ENCODE measurements at places on chromosomes 2 and 18.

DNA sequence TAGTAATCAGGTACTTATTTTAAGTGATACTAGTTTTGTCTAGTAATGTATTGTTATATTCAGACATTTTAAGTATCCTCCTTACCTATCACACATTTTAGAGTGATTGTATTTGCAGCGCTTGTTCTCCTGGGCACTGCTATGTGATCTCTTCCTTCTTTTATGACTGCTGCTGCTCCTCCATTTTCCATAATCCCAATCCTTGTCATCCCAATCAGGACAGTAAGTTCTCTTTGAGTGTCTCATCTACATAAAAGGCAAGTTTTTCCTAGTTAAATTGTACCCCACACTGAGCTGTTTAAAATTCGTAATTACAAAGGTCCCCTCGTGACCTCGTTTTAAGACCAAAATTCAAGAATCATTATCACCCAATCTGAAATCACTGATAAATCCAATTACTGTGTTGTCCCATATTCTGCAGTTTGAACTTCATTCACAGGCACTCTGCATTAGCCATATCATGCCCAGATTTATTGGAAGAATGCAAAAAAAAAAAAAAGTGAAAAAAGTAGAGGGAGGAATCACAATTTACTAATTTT lies 2.8 kb downstream of the CLK1 start:
- no peak for DNase-seq

DNA sequence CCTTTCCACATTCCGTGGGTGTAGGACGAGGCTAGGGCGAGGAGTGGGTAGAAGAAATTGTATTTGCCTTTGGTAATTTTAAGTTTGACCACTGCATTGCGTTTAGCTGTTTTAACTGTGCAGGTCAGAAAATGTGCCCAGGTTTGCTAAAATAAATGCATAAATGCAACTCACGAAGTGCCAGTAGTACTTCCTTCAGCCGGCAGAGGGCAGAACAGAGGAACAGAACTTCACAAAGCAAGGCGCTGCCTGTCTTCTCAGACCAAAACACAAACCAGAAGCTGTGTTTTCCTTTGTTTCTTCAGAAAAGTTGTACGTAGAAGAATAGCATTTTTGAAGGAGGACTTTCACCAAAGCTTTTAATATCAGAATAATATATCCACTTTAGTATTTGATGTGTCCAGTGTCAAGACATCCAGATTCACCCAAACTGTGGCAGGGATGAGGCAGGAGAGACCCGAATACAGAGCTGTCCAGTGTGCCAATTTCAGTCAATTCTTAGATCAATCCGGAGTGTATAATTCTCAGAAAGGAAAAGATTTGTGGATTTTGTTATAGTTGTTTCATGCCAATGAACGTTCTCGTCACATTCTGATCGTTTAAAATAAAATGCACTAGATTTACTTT lies 348.6 kb downstream of the DLGAP1 start:
- DNase-seq = peak; percentile 72

DNA sequence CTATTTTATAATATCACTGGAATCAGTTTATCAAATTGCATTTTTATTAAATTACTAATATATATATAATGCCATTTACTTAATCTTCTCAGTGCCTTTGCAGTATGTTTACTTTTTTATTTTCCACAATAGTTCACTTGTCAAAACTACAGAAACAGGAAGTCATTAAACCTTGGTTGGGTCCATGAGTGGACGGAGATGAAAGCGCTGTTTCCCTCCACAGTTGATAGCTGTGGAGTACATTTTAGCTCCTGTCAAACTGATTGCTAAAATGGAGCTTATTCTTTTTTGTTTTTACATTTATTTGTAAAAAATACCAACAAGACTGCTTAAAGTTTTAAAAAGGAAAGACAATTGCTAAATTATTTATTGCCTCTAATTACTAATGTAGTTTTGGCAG lies 19.2 kb downstream of the MFF start:
- no peak for DNase-seq

DNA sequence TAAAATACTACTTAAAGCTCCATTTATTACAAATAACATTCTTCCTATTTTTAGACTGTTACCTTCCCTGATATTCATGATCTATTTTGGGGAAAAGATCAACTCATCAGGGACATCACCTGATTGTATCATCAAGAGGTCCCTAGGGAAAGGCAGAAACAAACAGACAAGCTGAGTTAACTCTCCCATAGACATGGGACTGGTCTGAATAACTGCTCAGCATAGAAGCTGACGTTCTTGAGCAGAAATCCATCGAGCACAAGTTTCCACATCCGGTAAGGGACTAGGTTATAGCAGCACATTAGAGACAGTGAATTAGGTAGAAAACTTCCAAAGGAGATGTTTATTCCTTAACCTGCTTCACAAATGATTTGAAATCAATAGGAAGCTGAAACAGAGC lies 1100.4 kb upstream of the SLC39A10 start:
- DNase-seq = no peak

- no peak for DNase-seq
Measured at GRCh38 chr2:168424112-168424951, 31.7 kb upstream of the CERS6 start.

- DNase-seq = no peak
Measured at GRCh38 chr18:6719098-6719846, 10.2 kb upstream of the ARHGAP28 start.

DNA sequence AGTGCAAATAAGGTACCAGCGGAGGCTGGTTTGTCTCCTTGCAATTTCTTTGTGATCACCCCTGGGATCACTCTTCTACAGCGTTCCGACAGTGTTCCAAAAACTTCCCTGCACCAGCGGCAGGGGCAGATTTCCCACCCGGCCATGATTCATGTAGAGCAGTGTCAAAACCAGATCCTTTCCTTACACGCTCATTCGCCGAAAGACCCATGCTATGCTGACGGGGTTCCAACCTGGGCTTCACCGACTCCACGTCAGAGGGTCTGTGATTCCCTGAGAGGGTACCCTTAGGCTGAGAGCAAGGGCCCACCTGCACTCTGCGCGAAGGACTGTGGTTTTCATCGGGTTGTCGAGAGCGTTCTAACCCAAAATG lies 423 bp upstream of the TTC27 start:
- DNase-seq = no peak

DNA sequence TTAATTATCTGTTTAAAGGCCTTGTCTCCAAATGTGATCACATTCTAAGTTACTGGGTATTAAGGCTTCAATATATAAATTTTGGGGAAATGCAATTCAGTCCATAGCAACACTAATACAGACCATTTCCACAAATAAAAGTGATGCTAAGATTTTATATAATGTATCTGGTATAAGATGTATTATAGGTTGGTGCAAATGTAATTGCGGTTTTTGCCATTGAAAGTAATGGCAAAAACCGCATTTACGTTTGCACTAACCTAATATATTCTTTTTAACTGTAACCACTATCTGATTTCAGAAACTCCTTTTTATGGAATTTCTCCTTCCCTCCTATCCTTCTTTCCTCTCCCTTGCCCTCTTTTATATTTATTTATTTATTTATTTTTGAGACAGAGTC lies 1020.6 kb downstream of the BCL11A start:
- no peak for DNase-seq

DNA sequence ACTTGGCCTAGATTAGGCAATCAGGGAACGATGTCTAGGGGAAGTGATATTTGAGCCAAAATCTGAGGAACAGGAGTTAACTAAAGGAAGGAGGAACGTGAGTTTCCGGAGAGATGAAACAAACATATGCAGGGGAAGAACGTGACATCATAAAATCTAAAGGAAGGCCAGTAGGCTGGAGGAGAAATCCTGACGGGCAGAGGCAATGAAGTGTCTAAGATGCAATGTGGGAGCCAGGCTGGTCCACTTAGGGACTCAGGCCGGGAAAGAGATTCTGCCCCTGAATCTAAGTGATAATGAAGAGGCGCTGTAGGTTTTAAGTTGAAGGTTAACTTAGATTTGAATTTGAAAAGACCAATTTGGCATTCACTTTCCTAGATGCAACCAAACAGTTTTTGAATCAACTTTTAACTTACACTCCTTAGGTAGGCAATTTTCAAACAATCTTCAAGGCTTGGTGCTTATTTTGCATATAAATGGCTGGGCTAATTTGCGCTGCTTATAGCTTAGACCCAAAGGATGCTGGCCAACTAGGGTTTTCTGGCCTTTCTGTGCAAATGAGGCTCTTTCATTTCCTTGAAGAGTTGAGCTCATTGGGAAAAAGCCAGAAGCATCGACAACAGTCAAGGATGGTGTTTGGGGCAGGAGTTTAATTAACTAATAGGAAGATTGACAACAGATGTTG lies 221.7 kb downstream of the SOX11 start:
- DNase-seq = no peak

GRCh38 chr2:225137971-225138370 lies 95.7 kb upstream of the DOCK10 start:
- no peak for DNase-seq

- DNase-seq = no peak
Measured at GRCh38 chr18:79410731-79411613, 15.2 kb downstream of the NFATC1 start.

DNA sequence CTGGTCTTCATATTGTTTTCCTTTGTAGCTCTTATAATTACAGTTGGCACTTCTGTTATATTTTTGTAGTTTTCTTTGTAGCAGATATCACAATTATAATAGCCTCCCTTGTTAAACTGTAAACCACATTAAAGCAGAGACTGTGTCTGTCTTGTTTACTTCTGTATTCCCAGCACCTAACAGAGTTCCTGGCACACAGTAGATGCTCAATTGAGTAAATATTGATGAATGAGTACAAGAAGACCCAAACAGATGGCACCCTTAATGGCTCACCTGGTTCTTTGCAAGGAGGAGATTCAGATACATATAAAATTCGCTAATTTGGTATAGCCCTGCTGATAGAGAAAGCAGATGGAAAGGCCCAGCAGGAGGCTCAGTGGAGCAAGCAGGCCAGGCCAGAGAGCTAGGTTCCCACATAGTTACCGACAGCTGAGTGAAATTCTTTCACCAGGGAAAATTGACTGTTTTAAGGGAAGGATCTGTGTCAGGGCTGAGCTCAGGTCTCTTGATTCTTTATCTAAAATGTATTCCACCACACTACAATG lies 120.1 kb downstream of the NUP35 start:
- no peak for DNase-seq

DNA sequence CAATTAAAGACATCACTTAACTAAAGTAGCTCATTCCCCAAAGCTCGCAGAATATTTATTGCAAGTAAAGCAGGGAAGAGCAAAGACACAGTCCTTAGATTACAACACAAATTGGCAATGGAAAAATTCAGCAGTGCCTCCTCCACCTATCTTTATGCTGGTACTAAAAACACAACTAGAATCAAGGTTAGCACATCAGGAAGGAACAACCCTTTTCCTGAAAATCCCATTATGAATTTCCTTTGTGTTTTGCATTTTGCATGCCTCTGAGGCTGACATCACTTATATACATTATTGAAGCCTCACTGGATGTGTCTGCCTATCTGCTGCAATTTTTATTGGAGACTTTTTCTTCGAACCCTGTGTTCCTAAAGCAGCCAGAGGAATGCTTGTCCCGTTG lies 193.8 kb upstream of the STK17B start:
- DNase-seq = no peak

- no peak for DNase-seq
Measured at GRCh38 chr2:172088245-172089004, 3.1 kb downstream of the DLX1 start.

DNA sequence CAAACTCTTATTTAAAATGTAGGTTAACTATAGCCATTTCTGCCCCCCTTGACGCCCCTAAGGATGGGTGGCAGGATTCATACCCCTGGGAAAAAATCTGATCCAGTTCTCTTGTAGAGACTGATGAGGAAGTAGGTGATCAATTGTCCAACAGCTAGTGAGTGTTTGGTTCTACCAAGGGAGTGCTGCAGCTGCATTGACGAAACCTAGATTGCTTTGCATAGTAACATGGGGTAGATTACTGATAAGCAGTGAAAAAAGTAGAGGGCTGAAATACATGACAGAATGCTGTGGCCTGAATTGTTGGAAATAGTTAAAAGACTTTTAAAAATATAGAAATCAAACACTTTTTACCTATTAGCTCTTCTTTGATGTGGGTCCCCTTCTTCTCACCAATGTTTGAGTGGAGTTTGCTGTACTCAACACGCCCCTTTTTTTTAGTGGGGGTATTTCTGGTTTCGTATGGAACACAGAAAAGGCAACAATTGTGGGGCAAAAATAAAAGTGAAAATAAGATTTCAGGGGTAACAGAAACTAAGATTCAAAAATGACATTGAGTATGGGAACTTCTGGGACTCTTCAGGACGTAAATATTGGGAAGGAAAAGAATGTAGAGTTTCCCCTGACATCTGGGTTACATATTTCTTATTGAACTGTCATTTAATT lies 66.2 kb downstream of the MAIP1 start:
- no peak for DNase-seq

DNA sequence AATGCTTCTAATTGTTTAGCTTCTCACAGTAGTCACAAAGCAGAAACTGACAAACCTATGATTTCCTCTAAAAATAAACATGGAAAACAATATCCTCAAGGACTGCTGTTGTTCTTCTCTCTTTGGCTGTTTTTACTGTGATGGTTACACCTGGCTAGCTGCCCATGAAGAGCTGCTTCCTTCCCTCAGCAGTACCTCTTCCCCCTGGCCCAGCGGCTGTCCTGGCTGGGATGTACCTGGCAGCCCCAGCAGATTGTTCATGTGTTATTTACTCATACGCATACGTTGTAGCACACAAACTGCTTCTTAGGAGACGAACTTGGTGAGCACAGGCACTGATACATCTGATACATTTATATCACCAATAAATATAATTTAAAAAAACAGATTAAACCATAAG lies 27.4 kb downstream of the NEMP2 start:
- DNase-seq = no peak

DNA sequence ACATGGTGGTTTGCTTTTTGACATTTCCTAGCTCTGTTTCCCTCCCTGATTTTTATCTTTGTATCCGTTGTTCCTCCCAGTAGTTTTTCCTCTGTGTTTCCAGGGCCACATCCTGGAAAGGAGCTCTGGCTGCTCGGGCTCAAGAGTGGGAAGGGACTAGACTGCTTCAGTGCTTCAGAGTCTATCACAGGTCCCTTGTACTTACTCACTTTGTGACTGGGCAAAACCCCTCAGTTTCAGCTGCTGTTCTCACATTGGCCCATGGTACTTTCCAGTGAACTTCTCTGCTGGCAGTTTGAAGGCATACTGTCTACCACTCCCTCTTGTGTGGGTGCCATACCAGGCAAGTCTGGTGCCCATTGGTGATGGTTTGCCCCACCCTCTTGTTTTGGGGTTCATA lies 7.5 kb upstream of the STAMBP start:
- no peak for DNase-seq

DNA sequence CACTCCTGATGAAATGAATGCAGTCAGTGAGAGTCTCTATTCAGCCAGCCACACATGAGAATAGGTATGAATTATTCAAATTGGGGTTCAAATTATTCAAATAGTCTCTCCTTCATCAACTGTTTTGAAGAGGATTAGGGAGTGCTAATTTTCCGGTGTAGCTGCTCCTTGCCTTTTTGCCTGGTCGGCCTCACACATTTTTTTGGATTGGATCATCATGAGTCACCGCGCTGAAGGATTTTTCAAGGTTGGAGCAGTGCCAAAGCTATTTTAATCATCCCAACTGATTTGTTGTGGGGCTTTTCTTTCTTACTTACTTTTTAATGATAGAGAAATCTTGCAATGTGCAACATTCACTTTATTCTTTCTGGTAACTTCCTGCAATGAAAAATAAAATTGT lies 2.4 kb upstream of the DTNA start:
- no peak for DNase-seq

GRCh38 chr18:3450012-3450798 lies at the start of gene TGIF1:
TSS of gene TGIF1 (plus strand) at chr18:3450172. CDS start at chr18:3450490, 318 bp downstream.
- DNase-seq = peak; percentile 81

- no peak for DNase-seq
Measured at GRCh38 chr18:35005963-35006577, 35.1 kb upstream of the MAPRE2 start.

- DNase-seq = no peak
Measured at GRCh38 chr2:45274250-45274926, 265.1 kb upstream of the SIX2 start.
